ENCODE measurements at places on chromosomes 5 and 9.
A peak's percentile ranks its signal among the peaks of the same experiment; 100 is the strongest.

DNA sequence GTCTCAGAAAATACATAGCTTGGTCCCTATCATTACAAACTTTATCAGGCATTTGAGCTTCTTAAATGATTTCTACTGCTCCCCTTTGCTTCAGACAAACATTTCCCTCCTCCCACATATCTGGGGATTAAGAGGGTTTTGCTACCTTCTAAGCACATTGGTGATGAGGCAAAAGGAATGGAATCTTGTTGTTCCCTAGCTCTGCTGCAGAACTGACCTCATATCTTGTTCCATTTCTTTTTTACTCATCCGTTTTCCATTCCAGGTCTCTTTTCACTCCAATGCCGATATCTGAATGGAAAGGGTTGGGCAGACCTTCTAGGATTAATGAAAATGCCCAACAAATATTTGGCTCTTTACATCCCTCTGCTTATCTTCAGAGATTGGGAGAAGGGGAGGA is 444.6 kb downstream of the ZNF608 start:
- no peak for DNase-seq

DNA sequence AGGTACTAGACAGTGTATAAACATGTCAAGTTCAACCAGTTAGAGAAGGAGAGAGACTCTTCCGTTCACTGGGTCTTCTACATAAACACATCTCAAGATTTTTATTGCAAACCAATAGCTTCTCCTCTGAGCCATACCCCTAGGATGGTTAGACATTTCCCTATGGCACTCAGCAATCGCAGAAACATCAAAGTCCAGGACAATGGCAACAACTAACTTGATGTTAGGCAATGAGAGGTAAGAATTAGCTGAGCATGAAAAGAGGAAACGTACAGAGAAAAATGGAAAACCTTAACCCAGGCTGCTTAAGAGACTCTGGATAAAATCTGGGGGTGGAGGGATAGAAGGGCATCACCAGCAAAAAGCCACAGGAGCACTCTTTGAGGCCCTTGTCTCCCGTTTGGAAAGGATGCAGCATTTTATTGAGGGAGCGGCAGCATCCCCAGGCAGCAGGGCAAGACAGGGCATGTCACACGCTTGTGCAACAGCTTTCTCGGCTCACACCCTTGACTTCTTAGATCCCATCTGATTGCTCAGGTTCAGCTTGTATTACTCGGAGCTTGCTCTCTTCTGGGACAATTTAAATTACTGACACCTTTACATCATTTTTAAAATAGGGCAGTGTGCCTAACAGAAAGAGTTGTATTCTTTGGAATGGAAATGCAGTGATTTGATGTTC is 8.6 kb upstream of the PSAT1 start:
- peak; percentile 70 for DNase-seq

- DNase-seq, result no peak
These were observed 40.1 kb upstream of the GLIS3 start for GRCh38 chr9:4339836-4340560.

- no peak for DNase-seq
These were observed 57.3 kb downstream of the PHF2 start for GRCh38 chr9:93633492-93634221.
